Posterior cingulate gyrus (tissue), 11 donors: ENCODE measurements at places on chromosomes 1 and 21.

GRCh38 chr1:100538913-100539835, 1.2 kb downstream of the GPR88 start:
- DNase-seq = peak; percentile 91

GRCh38 chr1:237851210-237851845, 39.4 kb downstream of the ZP4 start:
- DNase-seq = peak; percentile 53

- DNase-seq = no peak
These were observed 837 bp downstream of the FOXD3 start for GRCh38 chr1:63322944-63323864.

DNA sequence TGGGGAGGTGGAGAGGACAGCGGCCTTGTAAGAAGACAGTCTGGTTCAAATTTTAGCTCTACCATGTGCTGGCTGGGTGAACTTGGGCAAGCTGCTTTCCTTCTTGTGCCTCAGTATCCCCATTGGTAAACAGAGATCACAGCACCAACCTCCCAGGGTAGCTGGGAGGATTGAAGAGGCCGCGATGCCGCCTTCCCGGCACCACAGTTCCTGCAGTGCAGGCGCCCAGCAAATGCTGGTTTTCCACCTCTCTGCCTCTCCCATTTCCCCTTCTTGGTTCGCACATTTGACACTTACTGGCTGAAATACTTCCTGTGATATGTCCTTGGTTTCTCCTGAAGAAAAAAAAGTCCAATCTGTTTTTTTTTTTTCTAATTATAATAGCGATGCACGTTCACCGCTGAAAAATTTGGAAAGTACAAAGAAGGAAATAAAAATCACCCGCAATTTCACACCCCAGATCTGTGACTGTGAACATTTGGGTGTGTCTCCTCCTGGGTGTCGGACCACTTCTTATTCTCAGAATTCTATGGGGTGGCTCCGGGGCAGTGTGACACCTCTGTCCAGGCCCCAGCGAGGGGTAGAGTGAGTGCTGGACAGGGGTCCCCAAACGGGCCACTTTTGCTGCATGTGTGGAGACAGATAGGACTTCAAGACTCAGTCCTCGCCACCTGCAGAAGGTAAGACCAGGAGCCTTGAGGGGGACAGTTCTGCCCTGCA, 73.1 kb downstream of the RUNX3 start:
- DNase-seq = no peak

DNA sequence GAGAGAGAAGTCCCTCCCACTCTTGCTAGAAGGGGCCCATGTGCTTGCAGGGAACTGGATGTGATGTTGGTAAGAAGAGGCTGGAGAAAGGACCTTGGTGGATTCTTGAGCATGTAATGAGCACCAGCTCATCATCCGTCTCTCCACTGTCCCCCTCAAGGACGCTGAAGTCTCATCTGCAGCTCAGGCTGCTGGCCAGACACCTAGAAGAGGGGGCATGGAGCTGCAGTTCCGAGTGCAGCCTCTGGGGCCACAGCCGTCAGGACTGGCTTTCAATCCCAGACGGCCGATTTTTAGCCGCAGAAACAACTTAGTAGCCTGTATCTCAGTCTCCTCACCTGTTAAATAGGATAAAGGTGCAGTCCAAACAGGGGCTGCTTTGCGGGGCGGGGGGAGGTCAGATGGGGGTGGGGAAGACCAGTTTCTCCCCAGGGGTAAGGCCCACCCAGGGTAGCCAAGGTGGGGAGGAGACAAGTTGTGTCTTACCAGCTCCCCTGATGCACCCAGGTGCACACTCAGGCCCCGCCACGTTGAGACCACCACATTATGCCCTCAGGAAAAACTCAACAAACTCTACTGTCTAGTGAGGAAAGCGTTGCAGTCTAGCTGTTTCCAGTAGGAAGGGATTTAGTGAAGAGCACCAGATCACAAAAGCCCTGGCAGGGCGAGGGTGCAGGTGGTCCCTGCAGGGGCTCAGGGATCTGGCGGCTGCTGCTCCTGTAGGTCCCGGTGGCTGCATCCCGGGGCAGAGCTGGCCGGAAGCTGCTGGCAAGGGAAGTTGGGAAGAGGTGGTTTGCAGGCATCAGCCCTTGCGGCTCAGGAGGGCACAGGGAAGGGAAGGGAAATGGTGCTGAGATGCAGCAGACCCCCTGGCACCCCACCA, 29.5 kb downstream of the LDLRAP1 start:
- DNase-seq = peak; percentile 80

DNA sequence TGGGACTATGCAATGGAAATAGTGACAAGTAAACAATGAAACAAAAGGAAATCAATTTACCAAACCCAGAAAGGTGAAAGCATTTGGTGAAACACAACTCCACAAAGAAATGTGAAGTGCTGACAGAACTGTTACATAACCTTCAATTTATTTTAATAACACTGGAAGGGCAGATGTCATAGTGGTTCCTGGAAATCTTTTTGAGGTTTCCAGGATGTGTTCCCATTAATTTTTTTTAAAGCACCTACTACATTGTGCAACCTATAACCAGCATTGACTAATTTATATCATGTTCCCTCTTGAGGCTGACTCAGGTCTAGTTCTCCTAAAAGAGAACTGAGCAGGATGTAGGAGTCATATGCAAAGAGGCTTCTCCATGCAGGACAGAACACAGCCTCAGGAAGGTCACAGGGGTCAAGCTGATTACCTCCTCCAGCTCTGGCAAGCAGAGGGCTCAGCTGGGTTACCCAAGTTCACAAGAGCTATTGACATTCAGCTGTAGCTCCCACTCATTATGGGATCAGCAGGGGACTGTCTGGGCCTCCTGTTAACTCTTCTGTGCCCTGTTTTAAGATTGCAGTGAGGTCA, 157.1 kb upstream of the NRIP1 start:
- DNase-seq = no peak

DNA sequence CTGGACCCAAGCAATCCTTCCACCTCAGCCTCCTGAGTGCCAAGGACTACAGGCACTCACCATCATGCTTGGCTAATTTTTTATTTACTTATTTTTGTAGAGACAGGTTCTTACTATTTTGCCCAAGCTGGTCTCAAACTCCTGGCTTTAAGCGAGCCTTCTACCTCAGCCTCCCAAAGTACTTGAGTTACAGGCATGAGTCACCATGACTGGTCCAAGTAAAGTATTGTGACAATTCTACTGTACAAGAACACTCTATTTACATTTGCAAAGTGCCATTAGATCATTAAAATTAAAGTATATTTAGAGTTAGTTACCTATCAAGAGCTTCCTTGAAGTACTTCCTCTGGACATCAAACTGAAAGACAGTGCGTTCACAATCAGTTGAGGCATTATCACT, 44.8 kb downstream of the NRDC start:
- DNase-seq = no peak

DNA sequence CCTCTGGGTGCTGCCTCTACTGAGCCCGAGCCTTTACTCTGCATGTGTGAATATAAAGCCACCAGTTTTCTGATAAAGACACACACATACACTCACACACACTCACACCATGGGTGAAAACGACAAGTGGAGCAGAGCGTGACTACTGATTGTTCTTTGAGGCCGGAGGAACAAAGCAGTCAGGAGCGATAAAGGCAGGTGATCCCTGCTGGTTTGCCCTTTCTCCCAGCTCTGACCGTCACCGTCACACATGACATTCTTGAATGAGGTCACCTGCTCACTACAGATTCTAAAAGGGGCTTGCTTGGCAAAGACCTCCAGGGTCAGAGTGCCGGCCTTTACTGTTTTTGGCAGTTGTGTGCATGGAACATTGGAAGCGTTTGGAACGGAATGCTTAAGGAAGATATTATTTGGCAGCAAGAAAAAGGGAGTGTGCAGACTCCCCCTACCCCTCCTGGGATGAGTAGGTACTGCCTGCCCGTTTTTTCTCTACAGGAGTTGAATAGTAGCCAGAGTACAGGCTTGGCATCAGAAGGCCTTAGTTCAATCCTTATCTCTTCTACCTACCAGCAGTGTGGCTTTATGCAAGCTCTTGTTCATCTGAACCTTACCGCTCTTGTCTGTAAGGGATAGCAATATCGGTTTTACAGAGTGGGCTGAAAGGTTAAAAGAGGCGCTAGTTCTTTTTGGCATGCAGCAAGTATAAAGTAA, 79.7 kb downstream of the PBX1 start:
- DNase-seq = no peak
